ENCODE measurements at places on chromosomes 7 and 10.

- no peak for DNase-seq
Measured at GRCh38 chr7:99019523-99020412, 124.1 kb downstream of the SMURF1 start.

DNA sequence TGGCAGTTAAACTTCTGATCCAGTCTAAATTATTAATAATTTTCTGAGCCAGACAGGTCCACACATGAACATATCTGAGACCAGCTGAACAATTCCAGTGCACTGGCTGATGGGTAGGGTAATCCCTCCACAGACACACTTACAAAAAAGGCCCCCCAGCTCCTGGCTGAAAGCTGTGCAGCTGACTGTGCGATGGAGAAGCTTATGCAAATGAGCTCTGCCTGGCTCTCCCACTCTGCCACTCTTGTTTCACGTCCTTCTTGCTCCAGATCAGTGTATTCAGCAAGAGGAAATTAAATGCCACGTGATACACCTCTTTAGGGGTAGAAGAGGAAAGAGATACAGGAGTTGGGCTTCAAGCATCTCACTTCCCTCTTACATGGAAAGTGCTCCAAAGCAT is 76.4 kb upstream of the FEZF1 start:
- DNase-seq = no peak

DNA sequence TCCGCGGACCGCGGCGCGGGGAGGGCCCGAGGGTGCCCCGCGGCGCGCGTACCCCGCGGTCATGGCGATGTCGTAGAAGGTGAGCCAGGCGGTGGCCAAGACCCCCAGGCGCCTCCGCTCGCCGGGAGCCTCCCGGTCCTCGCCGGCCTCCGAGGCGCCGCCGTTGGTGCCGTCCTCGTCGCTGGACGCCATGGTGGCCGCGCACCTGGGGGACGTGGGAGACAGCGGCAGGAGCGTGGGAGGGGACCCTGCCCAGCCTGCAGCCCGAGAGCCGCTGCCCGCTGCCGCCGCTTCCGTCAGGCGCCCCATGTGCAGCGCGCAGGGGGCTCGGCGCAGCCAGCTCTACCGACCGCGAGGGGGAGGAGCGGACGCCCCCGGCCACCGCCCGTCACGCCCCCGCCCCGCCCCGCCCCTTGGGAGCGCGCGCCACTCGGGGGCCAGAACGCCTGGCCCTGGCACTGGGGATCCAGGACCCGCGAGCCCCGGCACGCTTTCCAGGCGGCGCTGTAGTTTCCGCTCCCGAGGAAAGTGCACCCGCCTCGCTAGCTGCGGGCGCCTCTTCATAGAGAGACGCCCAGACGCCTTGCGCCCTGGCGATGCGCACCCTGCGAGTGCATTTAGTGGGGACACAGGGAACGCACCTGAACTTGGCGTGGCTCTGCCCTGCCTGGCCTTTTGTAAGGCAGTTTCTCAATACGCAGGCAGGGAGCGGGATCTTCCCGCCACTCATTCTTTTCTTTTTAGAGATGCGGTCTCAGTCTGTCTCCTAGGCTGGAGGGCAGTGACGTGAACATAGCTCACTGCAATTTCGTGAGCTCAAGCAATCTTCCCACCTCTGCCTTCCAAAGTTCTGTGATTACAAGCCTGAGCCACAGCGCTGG is at the start of gene HACD1:
Gene HACD1 (minus strand): TSS at position 344 of the 881 bp plus-strand sequence. CDS start 35 bp downstream, at position 309.
- DNase-seq = peak; percentile 36

DNA sequence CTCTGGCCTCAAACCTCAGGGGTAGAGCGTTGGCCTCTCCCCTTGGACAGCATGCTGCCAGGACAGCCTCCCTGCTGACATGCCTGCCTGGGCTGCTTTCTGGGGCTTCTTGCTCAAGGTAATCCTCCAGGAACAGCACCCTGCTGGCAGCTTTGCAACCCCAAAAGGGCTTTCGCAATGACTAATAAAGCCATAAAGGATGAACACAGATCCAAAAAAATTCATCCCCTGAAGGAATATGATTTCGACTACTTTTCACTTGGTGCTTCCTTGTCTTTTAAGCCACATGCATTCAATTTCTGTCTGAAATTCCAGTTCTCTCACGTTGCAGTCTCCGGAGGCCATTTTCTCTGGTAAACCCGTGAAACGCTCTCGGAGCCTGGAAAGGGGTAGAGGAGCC is 15.1 kb upstream of the SH3PXD2A start:
- no peak for DNase-seq

DNA sequence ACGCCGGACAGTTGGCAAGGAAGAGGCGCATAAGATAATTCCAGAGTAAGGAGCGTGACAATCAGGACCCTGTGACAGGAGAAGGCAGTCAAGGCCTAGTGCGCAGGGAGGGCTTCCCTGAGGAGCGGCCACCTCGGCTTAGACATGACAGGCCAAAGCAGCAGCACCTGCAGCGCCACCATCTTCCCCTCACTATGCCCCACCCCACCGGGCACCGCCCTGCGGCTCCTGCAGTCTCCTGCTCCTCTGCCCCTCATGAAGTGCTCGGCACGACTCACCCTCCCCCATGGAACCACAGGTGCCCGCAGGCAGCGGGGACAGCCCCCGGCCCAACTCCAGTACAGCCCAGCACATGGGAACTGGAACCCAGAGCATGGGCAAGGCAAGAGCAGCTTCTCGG is 11.8 kb downstream of the MAD1L1 start:
- no peak for DNase-seq

DNA sequence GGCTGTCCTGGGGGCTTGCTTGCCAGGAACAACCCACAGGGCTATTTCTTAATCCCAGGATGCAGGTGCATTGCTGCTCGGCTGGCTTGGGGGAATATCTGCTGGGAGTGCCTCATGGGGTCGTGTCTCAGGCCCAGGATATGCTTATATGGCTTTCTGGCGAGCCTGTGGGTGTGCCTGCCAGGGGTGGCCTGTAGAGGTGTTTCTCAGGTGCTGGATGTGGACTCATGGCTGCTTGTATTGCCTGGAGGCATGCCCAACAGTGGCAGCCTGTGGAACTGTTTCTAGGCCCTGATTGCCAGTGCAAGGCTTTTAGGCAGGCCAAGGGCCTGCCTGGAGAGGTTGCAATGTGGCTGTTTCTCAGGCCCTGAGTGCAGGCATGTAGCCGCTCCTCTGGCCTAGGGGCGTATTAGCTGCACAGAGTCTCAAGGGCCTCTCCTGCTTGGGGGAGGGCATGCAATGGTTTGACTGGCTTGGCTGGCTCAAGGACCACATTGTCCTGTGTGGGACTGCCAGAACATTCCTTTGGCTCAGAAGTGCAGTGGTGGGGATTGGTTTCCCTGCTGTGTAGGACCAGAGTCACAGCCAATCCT is 202.1 kb downstream of the ATRNL1 start:
- DNase-seq = no peak

- no peak for DNase-seq
Measured at GRCh38 chr10:52437205-52437646, 123.1 kb downstream of the DKK1 start.

DNA sequence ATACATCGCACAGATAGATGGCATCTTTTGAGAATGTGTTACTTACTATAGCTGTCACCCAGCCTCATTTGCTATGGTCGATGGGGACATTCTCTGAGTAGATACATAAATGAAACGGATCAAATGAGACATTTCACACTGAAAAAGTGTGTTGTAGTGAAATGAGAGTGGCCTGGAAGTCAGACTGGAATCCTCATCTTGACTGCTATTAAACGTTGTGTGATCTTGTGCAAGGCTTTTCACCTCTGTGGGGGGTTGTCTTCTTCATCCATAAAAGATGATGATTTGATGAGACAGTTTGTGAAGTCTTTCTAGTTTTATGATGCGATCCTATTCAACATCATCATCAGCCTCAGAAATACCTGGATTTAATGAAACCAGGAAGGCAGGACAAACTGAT is 155.4 kb upstream of the MYO3A start:
- DNase-seq = no peak

DNA sequence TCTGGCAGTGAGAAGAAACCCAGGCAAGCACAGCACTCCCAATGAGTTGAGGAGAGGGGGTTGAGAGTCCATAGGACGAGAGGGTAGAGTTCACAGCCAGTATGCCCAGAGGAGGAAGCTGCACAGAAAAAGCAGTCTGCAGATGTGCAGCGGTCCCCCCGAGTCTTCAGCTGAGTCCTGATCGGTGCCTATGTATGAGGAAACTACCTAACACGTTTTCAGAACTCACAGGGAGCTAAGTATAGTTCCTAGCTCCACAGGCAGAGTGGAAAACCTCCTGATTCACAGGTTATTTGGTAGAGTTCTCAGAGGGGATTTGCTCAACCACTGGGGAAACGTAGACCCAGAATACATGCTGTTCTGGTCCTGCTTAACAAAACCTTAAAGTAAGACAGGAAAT is 271.3 kb upstream of the CNTNAP2 start:
- DNase-seq = no peak

DNA sequence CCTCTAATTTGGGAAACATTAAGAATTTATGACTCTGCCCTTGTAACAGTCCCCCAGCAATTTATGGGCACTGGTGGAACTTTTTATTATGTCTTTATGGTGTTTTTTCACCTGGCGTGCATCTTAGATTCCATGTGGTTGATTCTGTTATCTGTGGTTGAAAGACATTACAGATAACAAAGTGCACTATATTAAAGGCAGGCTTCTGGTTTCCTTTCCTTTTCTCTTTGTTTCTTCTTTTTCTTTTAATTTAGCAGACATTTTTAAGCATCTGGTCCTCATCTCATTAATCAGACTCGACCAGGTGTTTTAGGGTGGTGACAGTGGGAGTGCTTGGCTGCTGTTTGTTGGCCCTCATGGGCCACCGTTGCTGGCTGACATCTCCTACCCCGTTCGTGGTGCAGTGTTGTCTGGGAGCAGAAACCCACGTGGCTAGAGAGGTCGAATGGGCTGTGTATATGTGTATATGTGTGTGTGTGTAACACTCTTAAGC is 77.4 kb downstream of the LRMDA start:
- no peak for DNase-seq

DNA sequence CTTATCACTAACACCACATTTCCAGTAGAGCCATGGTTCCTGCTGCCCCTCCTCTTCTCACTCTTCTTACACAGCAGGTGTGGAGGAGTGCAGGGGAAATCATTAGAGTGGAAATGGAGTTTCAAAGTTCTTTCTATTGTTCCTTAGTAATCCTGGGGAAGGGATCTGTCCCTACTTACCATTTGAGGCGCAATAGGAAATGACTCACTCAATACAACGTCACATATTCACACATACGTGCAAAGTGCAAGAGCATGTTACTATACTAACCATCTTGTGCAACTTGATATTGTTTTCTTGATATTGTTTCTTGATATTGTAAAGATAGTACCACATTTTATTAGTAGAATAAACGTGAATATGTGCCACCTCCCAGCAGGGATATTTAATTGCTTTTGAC is 1010.2 kb downstream of the DNAJB9 start:
- DNase-seq = no peak

GRCh38 chr10:16986406-16987205 is 143.0 kb downstream of the CUBN start:
- DNase-seq = no peak

DNA sequence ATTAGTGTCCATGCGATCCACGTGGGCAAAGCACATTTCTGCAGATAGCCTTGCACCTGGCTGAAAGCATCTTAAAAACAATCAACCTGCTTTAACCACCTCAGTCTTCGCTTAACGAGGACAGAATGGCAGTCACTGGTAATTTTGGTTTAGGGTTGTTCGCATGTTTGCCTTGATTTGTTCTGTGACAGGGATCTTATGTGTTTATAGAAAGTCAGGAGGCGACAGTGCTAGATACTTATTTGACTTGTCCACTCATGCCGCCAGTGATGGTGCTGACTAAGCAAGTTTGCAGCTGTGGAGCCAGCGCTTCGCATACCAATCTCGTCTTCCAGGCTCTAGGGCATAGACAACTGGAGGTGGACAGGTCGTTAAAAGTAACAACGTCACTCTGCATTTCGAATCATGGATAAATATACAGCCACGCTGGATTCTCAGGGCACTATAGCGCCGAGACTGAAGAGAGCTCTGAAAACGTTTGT is 1.2 kb upstream of the TMEM243 start:
- DNase-seq = no peak

- no peak for DNase-seq
Measured at GRCh38 chr10:133267293-133267692, 9.4 kb downstream of the ADAM8 start.

DNA sequence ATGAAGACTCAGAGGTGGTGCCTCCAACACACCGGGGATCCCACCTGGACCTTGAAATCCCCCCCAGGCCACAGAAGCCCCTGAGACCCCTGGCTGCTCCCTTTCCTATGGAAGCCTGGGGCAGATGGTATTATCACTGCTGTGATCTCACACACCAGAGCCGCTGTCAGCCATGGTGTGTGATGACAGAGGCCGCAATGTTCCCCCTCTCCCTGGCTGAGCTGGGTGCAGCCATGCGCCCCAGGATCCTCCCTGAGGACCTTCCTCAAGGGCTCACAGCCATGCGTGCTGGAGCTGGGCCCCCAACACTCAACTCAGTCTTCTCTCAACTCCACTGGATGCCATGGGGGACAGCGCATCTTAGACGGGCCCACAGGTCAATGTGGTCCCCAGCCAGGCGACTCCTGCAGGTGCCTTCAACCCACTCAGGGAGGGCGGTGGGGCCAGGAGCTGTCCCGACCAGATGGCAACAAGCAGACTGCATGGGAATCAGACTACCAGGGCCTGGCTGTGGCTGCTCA is 44.9 kb downstream of the VIPR2 start:
- DNase-seq = no peak

DNA sequence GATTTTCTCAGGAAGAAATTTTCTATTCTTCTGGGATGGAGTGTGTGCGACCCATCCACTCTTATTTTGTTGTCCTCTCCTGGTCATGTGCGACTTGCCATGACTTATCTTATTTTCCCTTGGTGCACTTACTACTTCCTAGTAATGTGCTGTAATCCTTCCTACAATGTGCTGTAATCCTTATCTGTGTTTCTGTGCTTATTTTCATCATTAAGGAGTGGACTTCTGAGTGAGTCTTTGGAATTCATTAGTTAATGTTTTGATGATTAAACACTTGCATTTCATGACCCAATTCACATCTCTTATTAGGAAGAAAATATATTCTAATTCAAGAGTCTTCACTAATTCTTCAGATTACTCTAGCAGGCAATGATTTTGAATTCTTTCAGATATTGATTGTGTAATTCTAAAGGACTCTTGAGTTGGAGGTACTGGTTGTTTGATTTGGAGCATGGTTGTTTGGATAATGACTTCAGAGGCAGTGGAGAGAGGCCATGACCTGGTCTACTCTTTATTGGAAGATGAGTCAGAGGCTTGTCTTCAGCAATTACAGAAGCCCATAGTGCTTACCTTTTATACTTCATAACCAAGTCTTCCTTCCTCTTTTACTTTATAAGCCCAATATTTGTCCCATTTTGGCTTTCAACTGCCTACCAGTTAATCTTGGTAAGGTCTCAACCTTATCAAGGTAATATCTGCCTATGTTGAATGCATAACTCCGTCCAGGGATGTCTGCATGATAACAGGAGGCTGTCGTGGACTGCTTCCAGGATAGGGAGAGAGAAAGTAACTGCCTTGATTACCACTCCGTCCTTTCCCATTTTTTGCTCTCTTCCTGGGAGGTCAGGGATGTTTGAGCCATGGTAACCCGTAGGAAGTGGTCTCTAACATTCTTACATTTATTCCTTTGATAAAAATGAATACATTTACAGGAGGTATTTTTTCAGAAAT is 278.3 kb upstream of the SP8 start:
- DNase-seq = no peak

GRCh38 chr10:20582041-20582440 is 315.1 kb downstream of the NEBL start:
- no peak for DNase-seq
